ENCODE measurements at places on chromosomes 13 and 19. TPM values are rescaled to one million over a fixed set of nuclear protein-coding genes. Genes with fewer than 3 reads are reported as not detected.

Gene EXOC3L2
- total RNA-seq, result not detected

Gene PTGER1
- 0.43 TPM for total RNA-seq

Gene TRIM28
- 527 TPM for total RNA-seq

Gene ZNF682
- 8.9 TPM for total RNA-seq

Gene ACP4
- total RNA-seq, result not detected

Gene C19orf85
- not detected for total RNA-seq

Gene DIAPH3
- total RNA-seq, result 23.0 TPM

Gene ZNF235
- total RNA-seq, result 3.6 TPM

Gene ATXN8OS
- not detected for total RNA-seq

Gene NKPD1
- total RNA-seq, result 0.07 TPM

Gene SMIM17
- total RNA-seq, result not detected

Gene RASIP1
- 1.2 TPM for total RNA-seq

Gene PRSS57
- total RNA-seq, result not detected

Gene ZFP28
- total RNA-seq, result 4.4 TPM

Gene NLRP11
- total RNA-seq, result 0.14 TPM

Gene GNG7
- 0.27 TPM for total RNA-seq

Gene RBM42
- 82.9 TPM for total RNA-seq

Gene SLAIN1
- 32.0 TPM for total RNA-seq

Gene NCR1
- total RNA-seq, result 0.58 TPM

Gene GFY
- not detected for total RNA-seq

Gene ZNF814
- 27.9 TPM for total RNA-seq

Gene SERTM1
- total RNA-seq, result not detected

Gene AZU1
- not detected for total RNA-seq

Gene C1QTNF9B
- total RNA-seq, result not detected

Gene APOC4
- total RNA-seq, result not detected

Gene OR10H1
- not detected for total RNA-seq

Gene MAMSTR
- total RNA-seq, result 1.0 TPM

Gene SNRPA
- total RNA-seq, result 281 TPM

Gene RPS19
- 3,454 TPM for total RNA-seq

Gene ZNF93
- total RNA-seq, result 17.8 TPM

Gene NCAN
- not detected for total RNA-seq

Gene PSG2
- not detected for total RNA-seq

Gene LRRC8E
- total RNA-seq, result not detected

Gene IFNL4
- not detected for total RNA-seq

Gene STOML3
- not detected for total RNA-seq

Gene NLRP9
- total RNA-seq, result not detected

Gene COL5A3
- total RNA-seq, result 2.8 TPM

Gene KLK6
- total RNA-seq, result not detected

Measured in activated CD8-positive, alpha-beta T cell treated with anti-CD3 and anti-CD28 coated beads for 36 hours (primary cell).